ENCODE measurements at places on chromosomes 1 and 21.

- DNase-seq = no peak
These were observed 70.8 kb downstream of the TMEM200B start for GRCh38 chr1:29052941-29053340.

DNA sequence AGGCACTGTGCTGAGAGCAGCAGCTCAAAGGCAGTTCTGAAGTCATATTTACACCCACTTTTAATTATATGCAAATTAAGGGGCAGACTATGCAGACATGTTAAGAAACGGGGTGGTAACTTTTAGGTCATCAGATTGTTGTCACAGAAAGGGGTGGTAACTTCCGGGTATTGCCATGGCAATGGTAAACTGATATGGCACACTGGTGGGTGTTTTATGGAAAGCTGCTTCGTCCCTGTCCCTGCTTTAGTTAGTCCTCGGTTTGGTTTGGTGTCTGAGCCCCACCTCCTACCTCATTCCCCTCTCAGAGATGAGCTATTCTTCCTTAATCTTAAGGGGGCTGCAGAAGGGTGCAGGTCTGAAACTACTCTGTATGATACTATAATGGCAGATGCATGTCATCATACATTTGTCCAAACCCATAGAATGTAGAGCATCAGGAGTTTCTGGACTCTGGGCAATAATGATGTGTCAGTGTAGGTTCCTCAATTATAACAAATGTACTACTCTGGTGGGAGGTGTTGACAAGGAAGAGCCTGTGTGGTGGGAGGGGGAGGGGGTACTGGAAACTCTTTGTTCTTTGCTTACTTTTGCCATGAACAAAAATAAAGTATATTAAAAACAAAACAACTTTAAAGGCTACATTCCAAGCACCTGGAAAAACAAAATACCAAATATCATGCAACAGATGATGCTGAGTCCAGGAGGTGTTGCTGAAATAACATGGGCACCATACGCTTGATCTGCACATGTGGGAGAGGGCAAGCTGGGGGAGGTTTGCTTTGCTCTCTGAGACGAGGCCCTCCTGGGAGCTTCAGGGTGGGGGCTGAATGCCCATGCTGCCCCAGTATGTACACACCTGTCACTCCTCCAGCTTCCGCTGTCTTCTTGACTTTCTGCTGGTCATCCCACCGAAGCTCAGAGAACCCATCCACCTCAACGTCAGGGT lies 6.3 kb downstream of the PARP1 start:
- DNase-seq = no peak

GRCh38 chr1:15749399-15750291 lies 7.3 kb downstream of the TMEM82 start:
- no peak for DNase-seq

GRCh38 chr1:226831953-226832352 lies 38.5 kb upstream of the PSEN2 start:
- no peak for DNase-seq

DNA sequence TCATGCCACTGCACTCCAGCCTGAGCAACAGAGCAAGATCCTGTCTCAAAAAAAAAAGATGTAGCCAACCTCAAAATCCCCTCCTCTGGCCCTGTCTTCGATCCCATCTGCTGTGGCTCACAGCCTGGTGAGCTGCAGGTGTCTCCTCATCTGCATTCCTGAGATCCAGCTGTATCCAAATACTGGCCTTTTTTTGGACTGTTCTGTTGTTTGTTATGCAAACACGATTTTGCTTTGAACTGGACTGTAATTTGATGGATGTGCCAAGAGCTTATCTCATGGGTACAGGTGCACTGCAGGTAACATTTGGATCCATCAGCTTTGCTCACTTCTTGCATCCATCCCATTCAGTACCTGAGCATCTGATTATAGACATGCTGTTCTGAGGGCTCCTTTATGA lies 14.1 kb upstream of the FAM43B start:
- DNase-seq = no peak

DNA sequence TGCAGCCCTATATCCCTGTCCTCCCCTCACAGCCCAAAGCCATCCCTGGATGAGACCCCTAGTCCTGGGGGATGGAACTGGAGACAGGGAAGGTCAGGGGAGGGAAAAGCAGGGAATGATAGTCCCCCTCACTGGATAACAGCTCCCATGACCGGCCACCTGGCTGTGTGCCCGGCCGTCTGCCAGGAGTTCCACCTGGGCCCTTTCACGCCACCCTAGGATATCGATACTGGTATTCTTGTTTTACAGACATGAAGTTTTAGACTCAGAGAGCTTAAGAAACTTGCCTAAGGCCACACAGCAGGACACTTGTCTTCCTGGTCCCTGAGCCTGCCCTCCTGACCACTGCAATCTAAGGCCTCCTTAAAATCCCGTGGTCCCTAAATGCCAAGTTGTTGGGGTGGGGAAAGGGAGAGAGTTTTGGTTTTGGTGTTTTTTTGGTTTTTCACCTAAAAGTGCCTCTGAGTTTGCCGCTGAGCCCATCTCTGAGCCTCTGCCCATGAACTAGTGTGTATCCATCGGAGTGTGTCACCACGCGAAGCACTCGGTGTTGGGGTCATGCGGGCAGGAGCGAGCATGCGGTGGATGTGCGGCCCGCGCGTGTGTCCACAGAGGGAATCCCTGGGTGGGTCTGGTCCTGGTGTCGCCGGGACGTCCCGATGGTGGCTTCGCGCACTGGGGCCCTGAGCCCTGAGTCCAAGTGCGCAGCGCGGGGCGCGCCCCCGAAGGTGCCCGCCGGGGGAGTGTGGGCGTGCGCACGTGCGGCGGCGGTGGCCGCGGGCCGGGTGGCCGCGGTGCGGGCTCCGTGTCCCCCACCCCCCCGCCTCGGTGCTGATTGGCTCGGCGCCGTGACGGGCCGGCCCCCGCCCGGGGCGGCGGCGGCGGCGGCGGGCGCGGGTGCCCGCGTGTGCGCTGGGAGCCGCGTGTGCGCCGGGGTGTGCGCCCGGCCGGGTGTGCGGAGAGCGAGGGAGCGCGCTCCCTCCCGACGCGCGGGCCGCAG lies at the start of gene EPHA8:
EPHA8 (plus strand) TSS at position 906 of the 1,000 bp plus-strand sequence. CDS start 147 bp downstream, outside the sequence.
- no peak for DNase-seq

- no peak for DNase-seq
These were observed 240.1 kb downstream of the RHOU start for GRCh38 chr1:228975238-228975907.

GRCh38 chr1:50271968-50272578 lies 151.2 kb downstream of the DMRTA2 start:
- peak; percentile 31 for DNase-seq

DNA sequence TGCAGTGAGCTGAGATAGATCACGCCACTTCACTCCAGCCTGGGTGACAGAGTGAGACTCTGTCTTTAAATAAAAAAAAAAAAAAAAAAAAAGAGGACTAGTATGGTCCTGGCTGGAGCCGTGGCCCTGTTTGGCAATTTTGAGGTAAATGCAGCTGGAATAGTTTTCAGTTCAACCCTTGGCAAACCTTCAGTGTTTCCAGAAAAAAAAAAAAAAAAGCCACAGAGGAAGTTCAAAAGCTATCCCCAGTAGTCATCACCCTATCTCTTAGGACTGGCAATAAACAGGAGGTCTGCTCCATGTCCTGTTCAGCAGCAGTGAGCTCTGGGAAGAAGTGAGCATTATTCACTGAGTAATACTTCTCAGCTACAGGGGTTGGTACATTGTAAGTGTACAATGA lies 56.8 kb upstream of the ERRFI1 start:
- DNase-seq = no peak

GRCh38 chr1:223326776-223327175 lies 37.2 kb downstream of the SUSD4 start:
- DNase-seq = no peak

DNA sequence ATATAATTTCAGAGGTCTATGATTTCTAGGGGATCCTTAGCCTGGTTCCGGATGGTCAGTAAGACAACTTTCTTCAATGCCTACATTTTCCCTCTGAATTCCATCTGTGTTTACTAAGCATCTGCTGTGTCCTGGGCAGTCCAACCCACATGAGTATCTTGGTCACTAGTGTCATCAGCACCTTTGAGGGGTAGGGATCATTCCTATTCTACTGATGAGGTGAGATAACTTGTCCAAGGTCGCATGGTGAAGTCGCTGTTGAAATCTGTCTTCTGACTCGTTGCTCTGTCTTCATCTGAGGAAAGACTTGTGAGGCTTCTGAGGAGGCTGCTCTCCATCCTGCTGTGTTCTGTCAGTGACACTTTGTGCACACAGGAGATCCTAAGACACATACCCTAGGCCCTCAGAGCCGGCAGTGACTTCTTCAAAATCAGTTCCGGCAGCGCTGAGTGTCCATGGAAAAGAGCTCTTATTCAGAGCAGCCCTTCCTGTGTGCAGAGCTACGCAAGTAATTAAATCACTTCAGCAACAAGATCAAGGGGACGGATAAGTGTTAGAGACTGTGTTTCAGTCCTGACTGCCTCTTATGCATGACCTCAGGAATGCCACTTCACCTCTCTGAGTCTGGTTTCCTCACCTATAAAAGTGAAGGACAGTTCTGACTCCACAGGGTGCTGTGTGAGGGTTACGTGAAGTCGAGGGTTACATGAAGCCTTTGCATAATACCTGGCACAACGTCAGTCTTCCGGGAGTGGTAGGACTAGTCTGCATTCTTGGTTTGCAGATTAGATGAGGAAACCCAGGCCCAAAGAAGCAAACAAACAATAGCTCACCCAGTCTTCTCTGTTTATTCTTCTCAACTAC lies 28.4 kb downstream of the AK2 start:
- no peak for DNase-seq

GRCh38 chr1:30406996-30407864 lies 316.2 kb downstream of the MATN1 start:
- no peak for DNase-seq

GRCh38 chr1:232806186-232806510 lies 932 bp downstream of the MAP10 start:
- DNase-seq = no peak

DNA sequence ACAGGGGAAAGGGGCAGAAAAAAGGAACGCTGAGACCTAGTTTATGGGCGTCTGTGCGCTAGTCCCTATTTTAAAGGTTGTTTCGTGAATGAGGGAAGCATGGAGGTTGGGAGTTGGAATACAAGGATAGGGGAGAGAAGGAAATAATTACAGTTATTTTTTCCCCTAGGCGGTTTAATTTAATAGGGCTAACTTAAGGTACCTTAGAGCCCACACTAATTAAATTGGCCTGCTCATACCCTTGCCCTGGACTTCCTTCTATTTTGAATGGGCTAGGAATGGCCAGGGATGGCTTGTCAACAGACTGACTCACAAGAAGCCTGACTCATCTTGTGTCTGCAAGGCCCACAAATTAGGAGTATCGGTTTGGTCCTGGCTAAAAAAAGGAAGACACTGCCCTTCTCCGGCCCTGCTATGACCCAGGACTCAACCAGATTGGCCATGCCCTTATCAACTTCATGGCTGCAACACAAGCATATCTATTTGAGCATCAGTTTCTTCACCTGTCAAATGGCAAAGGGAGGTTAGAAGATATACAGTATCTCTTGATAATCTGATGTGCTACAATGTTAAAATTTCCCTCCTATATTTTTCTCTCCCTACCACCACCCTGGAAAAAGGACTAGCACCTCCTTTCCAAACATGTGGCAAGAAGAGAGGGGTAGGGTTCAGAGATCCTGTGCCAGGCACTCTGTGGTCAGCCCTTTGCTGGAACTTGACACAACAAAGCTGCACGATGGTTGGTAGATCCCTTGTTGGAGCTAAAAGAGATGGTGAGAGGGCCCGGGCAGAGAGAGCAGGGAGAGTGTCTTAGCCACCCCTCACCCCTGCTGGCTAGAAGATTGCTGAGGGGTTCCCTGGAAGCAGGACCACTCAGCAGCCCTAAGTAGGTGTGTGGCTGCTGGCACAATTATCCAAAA lies 2.2 kb upstream of the SSBP3 start:
- DNase-seq = peak; percentile 91

GRCh38 chr1:199959033-199959774 lies 68.3 kb upstream of the NR5A2 start:
- DNase-seq = no peak

- no peak for DNase-seq
These were observed 76.3 kb downstream of the RUSC1 start for GRCh38 chr1:155396874-155397476.

- no peak for DNase-seq
These were observed 137.5 kb downstream of the NOS1AP start for GRCh38 chr1:162206749-162207635.

- DNase-seq = no peak
These were observed 7.5 kb upstream of the PTPN7 start for GRCh38 chr1:202167708-202168415.

GRCh38 chr1:221874285-221875003 lies 132.6 kb upstream of the DUSP10 start:
- DNase-seq = no peak

DNA sequence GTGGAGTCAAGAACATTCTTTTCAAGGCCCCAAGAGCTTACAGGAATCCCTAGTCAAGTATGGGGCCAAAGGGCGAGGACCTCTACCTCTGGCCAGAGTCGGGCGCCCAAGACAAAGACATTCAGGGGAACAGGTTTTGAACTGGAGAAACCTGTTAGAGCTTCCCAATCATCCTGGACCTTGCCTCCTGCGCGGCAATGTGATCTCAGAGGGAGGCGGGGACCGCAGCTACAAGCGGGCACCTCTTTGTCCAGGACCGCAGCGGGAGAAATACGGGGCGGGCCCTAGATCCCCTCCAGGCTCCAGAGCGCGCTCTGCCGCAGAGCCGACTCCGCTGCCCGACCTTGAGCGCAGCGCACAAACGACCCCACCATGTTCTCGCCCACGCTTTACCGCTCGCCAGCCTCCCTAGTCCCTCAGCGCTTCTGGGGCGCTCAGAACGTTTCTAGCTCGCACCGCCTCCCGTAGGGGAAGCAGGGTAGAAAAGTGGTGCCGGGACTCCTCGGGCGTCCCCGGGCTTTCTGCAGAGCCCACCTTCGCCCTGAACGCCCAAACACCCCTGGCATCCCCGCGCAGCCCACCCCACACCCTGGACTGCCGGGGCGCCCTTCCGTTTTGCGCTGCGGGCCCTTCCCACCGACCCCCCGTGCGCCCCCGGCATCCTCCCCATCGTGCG lies 28.1 kb downstream of the RABIF start:
- DNase-seq = peak; percentile 61

- DNase-seq = no peak
These were observed 2.4 kb upstream of the PROX1 start for GRCh38 chr1:213985209-213986019.

DNA sequence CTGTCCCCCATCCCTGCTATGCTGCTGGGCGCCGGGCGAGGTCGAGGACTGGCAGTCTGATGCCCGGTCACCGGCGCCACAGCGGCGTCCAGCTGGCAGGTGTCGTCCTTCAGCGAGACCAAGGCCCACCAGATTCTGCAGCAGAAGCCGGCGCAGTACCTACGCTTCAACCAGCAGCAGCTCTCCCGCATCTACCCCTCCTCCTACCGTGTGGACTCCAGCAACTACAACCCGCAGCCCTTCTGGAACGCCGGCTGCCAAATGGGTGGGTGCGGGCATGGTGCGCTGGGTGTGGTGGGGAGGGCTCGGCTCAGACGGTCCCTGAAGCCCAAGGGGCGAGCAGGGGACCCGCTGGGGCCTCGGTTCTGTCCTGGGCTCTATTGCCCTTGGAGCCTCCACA lies 20.7 kb downstream of the PLCH2 start:
- DNase-seq = no peak

DNA sequence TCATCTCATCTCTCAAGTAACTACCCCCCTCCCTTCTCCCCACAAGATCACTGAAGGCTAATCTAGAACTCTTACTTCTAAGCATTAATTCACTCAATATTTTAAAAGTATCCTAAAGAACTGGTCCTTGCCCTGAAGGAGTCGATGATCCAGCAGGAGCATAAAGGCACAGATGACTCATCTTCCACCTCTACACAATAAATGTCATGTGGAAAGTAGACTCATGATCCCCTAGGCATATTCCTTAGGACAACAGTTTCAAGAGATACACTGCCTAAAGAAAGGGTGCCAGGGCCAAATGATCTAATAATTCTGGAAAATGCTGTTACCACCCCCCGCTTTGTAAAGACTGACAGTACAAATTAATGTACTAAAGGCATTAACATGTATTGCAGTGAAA lies 85.8 kb upstream of the DIRAS3 start:
- DNase-seq = peak; percentile 39

Data from RKO (cell line).